Stimulated activated CD4-positive, alpha-beta T cell treated with anti-CD3 and anti-CD28 coated beads, Interleukin-1b, Interleukin-23, amount 100 ng/mL, for 4 hours (primary cell): ENCODE measurements at places on chromosomes 16 and 17.
A peak's percentile ranks its signal among the peaks of the same experiment; 100 is the strongest.

DNA sequence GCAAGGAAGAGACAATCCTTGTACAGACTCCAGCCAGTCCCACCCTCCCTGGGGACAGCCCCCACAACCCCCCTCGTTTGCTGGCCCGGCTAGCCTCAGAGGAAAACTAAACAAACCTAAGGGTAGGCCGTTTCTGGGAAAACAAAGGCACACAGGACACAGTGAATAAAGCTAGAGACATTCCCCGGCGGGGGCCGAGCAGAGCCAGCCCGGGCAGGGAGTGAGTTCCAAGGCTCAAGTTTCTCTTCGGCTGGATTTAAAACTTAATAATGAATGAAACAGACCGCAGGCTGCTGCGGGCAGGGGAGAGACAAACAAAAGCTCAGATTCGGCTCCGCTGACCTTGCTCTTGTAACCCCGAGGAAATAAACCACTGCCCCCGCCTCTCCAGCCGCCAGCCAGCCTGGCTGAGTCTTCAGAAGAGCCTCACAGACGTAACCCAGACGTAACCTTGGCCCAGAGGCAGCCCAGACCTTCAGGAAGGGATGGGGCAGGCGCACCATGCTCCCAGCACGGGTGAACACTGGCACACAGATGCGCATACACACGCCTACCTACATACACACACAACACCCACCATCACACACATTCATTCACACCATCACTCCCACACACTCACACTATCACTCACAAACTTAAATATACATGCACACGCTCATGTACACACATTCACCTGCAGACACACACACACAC lies 216.0 kb downstream of the ZNF423 start:
- no peak for DNase-seq

DNA sequence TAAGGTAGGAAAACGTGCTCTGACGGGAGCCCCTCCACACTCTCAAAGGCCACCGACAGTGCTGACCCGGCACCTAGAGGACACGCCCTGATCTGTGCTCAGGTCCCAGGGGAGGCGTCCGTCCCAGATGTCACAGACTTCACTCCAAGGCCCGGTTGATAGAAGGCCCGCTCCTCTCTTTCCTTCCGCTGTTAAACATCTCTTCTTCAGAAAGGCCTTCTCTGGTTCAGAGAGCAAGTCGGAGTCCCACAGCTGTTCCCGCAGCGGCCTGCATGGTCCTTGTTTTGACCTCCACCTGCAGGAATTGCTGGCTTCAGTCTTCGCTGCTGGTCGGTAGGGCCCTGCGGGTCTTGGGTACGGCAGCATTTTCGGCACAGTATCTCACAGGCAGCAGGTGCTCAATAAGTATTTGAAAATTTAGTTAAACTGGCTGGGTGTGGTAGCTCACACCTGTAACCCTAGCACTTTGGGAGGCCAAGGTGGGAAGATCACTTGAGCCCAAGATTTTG lies 88.5 kb downstream of the MRC2 start:
- no peak for DNase-seq

- no peak for DNase-seq
Measured at GRCh38 chr17:29597361-29598172, 4.6 kb downstream of the ANKRD13B start.

GRCh38 chr16:4103745-4104144 lies 12.5 kb downstream of the ADCY9 start:
- DNase-seq, result no peak

DNA sequence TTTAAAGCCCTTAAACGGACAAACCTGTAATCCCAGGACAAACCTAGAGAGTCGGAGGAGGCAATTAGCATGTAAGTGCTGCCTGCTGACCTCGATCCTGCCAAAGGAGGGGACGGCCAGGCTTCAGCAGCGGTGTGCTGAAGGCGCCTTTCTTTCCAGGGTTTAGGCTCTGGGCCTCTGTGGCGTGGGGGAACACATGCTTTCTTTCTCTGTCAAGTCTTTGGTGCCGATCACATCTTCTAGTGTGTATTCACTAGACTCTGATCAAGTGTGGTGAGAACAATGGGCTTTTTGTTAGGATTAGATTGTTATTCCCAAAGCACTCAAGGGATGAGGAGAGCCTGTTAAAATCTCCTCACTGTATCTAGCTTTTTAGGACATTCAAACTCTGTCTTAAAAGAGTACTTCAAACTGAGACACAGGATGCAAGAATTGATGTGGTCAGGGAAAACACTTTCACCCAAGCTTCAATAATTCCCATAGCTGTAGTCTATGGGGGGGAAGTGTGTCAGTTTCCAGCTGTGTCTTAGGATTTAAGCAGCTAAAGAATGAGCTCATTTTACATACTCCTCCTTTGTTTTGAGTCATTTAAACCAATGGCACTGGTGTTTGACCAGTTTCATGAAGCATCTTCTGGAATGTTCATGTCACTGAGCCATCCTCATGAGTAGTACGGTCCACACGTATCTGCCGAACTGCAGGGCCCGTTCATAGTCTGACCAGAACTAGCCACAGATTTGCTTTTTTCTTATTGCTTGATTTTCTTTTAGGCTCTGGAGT lies 51.2 kb downstream of the RPA1 start:
- no peak for DNase-seq

- DNase-seq, result no peak
Measured at GRCh38 chr17:78374631-78375274, 3.7 kb upstream of the PGS1 start.

DNA sequence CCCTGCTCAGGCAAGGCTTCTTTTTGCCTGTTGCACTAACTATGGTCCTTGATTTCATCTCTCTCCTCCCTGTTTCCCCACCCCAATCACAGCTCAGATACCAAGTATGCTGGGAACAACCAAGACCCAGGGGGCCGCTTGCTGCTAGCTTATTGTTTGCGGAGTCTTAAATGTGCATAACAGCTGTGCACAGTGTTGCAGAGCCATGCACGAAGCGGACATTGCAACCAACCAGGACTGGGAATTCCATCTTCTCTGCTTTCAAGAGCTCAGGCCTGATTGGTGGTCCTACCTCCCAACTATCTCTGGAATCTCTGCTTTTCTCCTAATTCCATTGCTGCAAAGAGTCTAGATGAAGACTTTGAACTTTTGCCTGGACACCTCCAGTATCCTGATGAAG lies 281.3 kb upstream of the TNRC6C start:
- no peak for DNase-seq

DNA sequence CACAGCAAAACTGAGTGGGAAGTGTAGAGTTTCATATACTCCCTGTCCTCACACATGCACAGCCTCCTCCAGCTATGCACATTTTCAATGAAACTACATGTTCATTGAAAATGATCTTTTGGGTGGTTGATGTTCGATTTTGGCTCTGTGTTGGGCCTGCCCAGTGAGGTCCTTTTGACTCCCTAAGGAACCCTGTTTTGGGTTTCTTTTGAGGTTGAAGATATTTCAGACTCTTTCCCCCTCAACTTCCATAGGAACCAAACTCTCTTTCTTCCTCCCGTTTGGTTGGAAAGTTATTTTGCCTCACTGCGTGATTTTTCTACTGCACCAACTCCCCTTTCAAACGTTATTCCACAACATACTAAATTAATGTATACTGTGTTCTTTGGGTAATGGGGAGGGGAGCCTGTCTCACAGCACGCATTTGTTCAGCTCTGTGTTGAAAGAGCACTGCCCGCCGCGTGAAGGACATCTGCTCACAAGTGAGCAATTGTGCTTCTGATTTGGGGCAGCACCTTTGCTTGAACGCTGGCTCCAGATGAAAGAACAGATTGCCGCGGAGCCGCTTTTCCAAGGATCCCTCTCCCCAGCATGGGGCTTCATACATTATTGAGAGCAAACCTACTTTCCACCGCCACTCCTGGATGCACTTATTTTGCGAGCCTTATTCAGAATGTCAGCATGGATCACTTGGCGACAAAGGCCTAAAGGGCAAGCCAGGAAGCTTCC lies 385.9 kb downstream of the WWOX start:
- no peak for DNase-seq

- DNase-seq, result no peak
Measured at GRCh38 chr17:53149316-53149715, 673.4 kb upstream of the KIF2B start.

DNA sequence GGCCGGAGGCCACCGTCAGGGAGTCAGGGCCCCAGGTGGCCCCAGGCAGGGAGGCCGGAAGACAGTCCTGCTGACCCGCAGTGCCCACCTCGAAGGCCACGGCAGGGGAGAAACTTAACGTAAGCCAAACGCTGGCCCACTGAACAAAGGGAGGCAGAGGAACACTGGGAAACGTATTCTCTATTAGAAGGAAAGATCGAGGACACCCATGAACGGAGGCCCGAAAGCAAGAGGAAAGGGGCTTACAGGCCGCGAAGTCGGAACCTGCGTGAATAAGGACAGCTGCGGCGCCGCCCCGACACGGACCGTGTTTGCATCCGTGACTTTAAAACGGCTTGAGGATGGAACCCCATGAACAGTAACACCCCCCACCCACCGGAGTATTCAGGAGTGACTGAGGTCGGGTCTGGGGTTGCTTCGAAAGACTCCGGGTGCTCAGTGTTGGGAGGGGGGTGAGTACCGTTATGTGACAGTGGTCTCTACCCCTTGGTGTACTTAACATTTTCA lies 102.4 kb upstream of the METRNL start:
- no peak for DNase-seq

DNA sequence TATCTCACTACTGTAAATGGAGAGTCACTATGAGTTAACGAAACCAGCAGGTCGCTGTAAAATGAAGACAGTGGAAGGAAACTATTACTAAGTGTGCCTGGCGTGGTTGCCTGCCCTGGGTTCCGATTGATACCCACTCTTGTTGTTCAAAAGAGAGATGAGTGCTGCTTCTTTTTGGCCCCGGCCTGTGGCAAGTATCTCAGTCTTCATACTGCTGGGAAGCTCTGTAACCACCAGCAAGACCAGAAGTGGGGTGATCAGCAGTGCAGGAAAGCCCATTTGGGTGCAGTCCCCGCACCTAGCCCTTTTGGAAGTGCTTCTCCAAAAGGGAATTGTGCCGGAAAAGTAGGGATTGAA lies 104.5 kb downstream of the SNX29 start:
- peak; percentile 23 for DNase-seq

DNA sequence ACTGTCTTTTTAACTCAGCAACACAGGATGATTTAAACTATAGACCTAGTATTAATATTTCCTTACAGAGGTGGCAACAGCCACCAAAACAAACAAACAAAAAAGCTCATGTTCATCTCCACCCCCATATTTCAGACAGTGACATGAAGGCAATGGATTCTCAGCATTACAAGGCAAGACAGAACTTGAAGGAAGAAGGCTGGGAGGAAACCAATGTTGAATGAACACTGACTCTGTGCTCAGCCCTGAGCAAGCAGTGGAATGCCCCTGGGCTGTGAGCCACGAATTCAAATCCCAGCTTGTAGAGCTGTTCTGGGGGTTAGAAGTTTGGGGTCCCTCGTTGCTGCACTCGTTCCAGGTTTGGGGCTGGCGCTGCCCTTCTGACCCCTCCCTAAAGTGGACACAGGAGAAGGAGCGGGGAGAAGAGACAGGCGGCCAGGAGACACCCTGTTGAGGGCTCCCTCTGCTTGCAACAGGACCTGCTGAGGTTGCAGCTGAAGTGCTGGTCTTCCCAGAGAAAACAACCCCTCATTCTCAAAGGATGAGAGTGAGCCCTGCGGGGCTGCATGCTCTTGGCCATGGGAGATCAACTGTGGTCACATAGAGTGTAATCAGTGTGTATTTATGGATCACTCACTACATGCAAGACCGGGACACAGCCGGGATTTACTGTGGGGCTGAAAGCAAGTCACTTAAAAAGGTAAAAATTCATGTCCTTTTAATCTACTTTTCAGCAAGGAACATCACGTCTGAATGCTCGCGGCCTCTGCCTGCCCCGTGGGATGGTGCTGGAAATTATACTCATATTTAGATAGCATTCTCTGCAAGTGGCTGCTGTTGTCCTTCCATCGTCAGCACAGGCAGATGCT lies 34.3 kb downstream of the MYH3 start:
- no peak for DNase-seq

DNA sequence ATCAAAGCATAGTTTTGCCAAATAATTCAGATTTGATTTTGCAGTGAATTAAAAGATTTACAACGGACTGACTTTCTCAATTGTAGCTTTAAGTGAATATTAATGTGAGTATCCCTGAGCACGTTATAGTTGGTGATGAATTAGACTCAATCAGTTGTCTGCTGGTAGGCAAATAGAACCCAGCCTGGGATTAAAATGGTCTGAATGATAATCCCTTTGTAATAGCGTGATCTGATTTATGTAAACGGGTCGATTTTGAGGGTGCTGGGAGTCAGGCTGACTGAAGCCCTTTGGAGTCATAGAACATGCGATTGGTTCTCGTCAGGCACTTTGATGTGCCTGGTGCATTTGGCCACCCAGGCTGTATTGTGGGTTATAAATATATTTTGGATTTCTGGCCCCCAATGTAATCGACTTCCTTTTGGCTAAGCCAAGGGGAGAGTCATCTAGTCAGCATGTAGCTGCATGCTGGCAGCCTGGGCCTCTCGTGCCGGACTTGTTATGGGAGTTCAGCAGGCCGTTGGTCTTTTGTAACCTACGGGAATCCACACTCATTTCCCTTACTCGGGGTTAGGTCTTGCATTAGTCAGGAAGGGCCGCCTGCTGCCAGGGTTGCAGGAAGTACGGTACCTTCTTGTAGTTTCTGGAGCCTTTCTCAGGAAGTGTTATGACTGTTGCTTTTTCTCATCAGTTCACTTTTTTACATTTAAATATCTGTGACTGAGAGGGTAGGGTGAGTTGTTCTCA lies 5.4 kb downstream of the PGS1 start:
- DNase-seq, result peak; percentile 40

GRCh38 chr16:75192606-75193264 lies 14.2 kb downstream of the CTRB2 start:
- no peak for DNase-seq

- no peak for DNase-seq
Measured at GRCh38 chr17:77124192-77124889, 16.4 kb upstream of the SEC14L1 start.

GRCh38 chr16:53211253-53211652 lies 156.5 kb downstream of the CHD9 start:
- no peak for DNase-seq

DNA sequence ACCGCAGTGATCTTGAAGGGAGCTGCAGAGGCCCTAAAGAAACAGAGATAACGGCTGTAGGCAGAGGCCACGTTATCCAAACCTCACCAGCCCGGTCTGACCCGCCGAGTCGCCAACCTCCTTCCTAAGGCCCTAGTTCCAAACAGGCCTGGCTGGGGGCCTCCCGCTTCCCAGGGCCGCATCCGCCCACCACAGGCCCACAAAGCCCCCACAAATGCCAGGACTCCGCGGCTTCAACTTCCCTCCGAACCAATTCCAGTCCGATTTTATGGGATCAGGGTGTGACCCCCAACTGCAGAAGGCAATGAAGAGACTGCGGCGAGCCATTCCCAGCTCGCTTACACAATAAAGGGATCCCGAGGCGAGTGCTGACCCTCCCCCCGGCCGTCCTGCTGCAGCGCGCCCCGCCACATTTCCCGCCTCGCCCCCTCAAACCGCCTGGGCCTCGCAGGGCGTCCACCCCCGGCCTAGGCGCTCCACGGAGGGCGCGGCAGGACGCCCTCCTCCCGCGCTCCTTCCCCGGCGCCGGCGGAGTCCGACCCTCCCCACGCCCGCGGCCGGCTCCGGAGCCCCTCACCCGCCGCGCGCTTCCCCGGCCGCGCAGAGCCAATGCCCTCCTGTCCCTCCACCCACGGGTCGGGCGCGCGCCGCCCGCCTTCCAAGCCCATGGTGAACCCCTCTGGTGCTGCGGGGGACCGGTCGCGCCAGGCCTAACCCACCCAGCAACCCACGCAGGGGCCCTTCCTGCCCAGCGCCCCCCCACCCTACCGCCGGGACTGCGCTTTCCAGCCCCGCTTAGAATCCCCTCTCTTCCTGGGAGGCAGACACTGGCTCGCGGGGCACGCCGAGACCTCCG lies 926 bp downstream of the MYH10 start:
- no peak for DNase-seq
